ENCODE measurements at places on chromosomes 7 and 10.

DNA sequence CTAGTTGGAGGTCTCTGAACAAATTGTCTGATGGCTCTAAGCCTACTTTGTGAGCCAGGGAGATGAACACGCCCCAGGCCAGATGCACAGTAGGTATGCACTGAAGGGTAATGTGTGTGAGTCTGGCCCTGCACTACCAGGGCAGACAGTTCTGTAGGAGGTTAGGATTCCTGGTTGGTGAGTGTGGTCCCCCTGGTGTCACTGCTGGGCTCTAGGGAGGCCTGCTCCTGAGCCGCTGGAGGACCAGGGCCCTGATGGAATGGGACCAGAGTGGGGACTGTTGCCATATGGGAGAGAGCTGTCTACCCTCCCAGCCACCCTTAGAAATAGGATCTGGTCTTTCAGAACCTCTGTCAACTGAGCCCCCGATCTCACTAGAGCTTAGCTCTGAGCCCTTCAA lies 42.0 kb downstream of the CDH23 start:
- no peak for DNase-seq

GRCh38 chr7:88146616-88147015 lies 73.2 kb downstream of the SRI start:
- DNase-seq, result no peak

DNA sequence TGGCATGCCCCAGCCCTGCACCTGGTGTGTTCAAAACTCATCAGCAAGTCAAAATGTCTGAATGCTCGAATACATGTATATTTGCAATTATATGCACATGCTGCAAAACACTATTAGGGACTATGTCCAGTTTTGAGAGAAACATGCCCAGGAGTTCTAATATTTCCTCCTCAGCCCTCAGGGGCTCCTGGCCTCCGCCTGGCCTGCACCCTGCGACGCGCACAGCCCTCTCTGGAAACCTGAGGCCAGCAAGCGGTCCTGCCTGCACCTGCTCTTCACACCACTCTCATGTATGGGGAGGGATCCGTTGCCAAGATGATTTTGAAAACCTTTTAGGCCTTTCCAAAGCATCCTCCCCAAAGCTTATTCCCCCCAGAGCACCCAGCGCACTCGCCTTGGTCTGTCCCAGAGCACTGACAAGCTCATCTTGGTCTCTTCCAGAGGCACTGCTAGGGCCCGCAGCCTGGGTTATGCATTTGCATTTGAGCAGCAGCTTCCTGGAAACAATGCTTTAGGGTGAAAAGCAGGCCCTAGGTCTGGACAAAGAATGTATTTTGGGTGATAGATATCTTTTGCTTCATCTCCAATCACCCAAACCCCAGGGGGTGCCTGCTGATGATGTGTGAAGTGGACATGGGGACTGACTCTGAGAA lies 22.6 kb upstream of the CNPY1 start:
- DNase-seq, result no peak

DNA sequence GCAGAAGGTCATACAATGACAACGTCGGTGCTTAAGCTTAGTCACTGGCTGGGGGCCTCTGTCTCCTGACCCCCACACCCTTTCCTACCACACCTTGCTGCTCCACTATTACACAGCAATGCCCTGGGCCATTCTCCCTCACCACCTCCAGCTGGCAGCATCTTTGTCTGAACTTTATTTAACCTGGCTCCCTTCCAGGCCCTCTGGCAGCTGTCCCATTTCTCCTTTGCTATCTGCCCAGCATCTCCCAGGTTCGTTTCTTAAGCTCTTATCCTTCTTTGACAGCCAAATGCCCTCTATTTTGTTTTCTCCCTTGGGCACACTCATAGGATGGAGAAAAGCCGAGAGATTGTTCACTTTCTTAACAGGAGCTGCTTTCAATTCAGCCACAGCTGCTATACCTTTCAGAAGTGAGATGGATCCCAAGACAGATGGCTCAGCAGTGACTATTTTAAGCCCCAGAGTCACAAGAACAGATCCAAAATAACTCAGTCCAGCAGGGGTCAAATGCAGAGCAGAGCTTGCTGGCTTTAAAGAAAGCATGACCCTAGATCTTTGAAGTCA lies 1277.1 kb upstream of the AUTS2 start:
- DNase-seq, result no peak

DNA sequence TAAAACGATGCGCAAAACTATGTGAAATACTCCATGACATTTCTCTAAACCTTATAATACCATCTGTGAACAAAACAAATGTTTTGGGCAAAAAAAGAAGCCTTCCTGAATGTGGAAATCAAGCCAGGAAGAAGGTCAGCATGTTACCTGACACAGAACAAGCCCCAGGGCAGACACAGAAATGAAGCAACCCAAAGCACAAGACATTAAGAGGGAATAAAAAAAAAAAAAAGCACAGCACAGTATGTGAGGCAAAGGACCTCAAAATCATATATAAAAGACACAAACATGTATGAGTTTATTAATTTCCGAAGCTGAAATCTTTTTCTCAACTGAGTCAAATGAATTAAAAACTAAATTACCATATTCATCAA lies 161.8 kb downstream of the SKIDA1 start:
- DNase-seq, result no peak

GRCh38 chr7:139727151-139727705 lies 50.6 kb downstream of the HIPK2 start:
- DNase-seq, result peak; percentile 12

DNA sequence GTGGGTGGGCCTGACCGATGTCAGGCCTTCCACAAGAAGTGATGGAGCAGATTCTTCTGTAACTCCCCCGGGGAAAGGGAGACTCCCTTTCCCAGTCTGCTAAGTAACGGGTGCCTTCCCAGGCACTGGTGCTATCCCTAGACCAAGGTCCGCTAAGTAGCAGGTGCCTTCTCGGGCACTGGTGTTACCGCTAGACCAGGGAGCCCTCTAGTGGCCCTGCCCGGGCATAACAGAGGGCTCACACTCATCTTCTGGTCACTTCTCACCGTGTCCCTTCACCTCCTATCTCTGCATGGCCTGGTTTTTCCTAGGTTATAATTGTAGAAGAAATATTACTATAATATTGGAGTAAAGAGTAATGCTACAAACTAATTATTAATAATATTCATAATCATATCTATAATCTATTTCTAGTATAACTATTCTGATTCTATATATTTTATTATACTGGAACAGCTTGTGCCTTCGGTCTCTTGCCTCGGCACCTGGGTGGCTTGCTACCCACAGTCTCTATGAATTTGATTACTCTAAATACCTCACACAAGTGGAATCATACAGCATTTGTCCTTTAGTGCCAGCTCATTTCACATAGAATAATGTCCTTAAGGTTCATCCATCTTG lies 1378.7 kb downstream of the XPNPEP1 start:
- DNase-seq, result peak; percentile 51

DNA sequence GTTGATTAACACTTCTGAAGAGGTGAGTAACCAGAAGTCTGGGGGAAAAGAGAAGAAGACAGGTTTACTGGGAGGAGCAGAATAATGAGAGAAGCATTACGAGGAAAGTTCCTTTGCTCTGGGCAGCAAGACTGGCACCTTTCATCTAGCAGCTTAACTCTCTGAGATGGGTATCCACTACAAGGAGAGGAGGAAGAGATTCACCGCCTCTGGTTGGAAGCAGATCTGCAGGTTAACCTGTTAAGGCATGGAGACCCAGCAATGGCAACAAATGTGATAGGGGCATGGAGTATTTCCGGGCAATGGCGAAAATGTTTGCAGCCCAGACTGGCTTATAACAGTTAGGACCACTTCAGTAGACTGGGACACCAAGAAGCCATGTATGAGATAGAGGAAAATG lies 162.2 kb downstream of the TFEC start:
- no peak for DNase-seq

All from Peyer's patch (tissue), 4 donors.